ENCODE measurements at places on chromosomes 5 and 9.

GRCh38 chr9:129988607-129989361 lies 54.2 kb downstream of the FNBP1 start:
- DNase-seq, result peak; percentile 32

DNA sequence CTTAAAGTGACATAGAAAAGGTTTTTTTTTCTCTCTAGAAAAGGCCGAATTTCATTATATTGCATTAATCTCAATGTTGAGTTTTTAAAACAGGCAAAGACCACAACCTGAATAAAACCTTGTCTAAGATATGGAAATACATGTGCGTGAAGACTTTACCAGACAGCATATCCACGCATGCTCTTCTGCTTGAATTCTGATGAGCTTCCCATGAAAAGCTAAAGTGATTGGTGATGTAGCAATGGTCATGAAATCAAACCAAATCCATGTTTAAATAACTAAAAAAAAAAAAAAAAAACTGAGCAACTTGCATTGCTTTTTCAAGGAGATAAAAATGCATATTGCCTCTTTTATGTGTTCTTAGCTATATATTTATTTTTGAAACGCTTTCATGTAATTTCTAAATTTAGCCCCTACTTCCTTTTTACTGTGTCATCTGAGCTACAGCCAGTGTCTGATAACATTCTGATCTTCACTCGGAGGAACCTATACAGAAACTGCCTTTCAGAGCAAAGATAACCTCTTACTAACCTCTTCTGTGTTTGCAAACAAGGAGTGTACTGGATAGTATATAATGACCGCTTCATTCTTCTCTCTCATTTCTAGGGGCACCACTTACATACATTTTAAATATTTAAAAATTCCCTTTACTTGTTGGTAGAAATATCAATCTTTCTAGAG lies 179.1 kb upstream of the GNA14 start:
- DNase-seq, result no peak

DNA sequence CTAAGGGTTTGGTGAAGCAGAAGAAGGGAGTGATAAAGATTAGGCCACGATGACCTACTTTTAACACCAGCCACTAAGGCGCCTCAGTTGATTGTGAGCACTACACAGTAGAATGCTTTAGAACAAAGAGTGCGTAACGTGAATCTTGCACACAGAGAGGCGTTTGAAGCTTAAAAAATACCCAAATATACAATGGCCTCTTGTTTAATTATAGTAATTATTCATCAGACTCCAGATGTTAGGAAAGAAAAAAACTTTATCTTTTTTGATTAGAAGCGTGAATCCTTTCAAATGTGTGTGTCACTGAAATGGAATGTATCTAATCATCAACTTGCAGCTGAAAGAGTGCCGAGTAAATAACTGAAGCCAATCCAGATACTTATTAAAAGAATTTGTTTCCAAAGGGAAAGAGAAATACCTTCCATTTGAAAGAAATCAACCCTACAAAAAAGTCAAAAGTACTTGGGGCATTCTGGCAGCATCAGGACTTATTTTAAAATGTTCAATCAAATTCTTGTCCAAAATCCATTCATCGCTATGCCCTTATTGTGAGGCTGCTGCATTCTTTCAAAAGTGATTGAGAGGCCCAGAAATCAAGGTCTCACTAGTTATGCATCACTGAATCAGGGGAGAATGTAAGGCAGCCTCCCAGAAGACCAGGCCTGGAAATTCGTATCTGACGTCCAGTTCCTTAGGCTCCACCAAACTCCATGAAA lies 337.5 kb downstream of the ZNF608 start:
- DNase-seq, result no peak

GRCh38 chr9:37302277-37302676 lies 120.2 kb upstream of the GRHPR start:
- peak; percentile 37 for DNase-seq

- no peak for DNase-seq
Observed at GRCh38 chr5:65818592-65818991, 96.6 kb downstream of the NLN start.

- DNase-seq, result no peak
Observed at GRCh38 chr9:110173322-110173642, 34.7 kb downstream of the C9orf152 start.

DNA sequence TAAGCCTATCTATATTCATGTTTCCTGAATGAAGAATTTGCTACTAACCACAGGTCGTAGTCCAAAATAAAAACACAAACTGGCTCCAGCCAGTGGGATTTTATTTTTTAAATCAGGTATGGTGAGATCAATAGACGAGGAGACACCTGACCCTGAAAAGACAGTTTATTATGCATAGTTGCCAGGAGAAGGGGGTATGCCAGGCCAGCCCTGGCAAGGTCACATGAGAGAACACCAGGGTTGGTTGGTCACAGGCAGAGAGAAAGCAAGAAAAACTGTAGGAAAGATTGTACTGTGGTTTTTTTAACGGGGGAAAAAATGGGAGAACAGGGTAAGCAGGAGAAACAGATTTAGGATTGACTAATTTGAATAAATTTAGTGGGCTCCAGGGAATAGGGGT lies 125.3 kb downstream of the CDH18 start:
- no peak for DNase-seq

GRCh38 chr5:124651663-124652513 lies 94.6 kb downstream of the ZNF608 start:
- peak; percentile 27 for DNase-seq

DNA sequence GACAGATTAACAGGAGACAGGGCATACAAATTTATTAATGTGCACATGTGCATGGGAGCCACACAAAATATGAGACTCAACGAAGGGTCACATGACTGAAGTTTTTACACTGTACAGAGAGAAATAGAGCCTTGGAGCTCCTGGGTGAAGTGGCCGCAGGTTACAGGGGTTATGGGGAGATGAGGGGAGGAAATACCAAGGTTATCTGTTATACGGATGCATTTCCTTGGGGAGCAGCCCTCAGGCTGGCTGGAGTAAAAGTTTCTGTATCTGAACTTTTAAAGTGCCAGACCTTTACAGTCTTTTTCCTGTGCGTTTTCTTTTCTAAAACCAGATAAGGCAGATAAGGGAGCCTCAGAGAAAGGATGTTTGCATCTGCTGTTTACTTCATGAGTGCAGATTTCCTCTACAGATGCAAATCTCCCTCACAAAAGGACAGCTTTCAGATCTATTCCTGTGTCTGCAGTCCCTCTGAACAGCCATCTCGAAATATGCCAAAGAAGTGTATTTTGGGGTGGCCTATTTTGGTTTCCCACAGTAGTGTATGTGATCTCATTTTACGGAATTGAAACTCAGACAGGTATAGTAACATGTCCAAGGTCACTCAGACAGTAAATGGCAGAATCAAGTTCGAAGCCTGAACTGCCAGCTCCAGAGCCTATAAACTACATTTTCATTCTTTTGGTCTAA lies 139.3 kb upstream of the FBXL17 start:
- DNase-seq, result no peak

GRCh38 chr5:113181409-113181808 lies 204.8 kb downstream of the DCP2 start:
- no peak for DNase-seq

- DNase-seq, result no peak
Observed at GRCh38 chr9:114261026-114261425, 61.9 kb upstream of the ORM1 start.

- DNase-seq, result no peak
Observed at GRCh38 chr9:121354762-121355161, 15.3 kb downstream of the STOM start.

- DNase-seq, result no peak
Observed at GRCh38 chr5:83542839-83543238, 71.3 kb downstream of the VCAN start.

GRCh38 chr5:108629779-108630528 lies 117.7 kb upstream of the FER start:
- no peak for DNase-seq

DNA sequence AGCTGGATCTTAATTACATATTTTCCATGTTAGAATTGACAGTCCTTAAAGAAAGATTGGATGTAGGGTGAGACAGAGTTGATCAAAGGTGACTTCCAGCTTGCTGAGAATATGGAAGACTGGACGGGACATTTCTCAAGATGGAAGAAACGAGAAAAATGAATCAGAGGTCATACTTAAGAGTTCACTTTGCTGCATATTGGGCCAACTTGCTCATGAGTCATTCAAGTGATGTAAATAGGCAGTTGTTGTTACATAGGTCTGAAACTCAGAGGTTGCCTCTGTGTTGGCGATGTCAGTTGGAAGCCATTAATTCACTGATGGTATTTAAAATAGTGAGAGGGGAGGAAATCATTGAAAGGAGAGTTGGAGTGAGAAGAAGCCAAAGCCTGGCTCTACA lies 132.8 kb downstream of the CD180 start:
- DNase-seq, result no peak

GRCh38 chr9:127451858-127452656 lies 747 bp downstream of the LRSAM1 start:
- DNase-seq, result peak; percentile 65

- no peak for DNase-seq
Observed at GRCh38 chr5:51148437-51148836, 234.8 kb upstream of the ISL1 start.

All from stimulated activated CD4-positive, alpha-beta T cell treated with anti-CD3 and anti-CD28 coated beads, Interleukin-1b, Interleukin-23, amount 100 ng/mL, for 48 hours (primary cell).